H4 (cell line): ENCODE measurements at places on chromosomes 16 and 17. TPM values are rescaled to one million over a fixed set of nuclear protein-coding genes. Genes with fewer than 3 reads are reported as not detected.
A peak's percentile ranks its signal among the peaks of the same experiment; 100 is the strongest.

- no peak for DNase-seq
Measured at GRCh38 chr17:3903881-3904290, 11.0 kb upstream of the CAMKK1 start.

Gene OR2C1
- not detected in 2 replicates for total RNA-seq

- DNase-seq: peak; percentile 54
Measured at GRCh38 chr16:55035956-55036355, 105.3 kb downstream of the IRX5 start.

- no peak for DNase-seq
Measured at GRCh38 chr16:53756275-53756996, 52.5 kb downstream of the FTO start.

- no peak for DNase-seq
Measured at GRCh38 chr17:66557200-66557599, 254.8 kb downstream of the PRKCA start.

GRCh38 chr17:10879190-10879836, 41.4 kb upstream of the PIRT start:
- DNase-seq: no peak

DNA sequence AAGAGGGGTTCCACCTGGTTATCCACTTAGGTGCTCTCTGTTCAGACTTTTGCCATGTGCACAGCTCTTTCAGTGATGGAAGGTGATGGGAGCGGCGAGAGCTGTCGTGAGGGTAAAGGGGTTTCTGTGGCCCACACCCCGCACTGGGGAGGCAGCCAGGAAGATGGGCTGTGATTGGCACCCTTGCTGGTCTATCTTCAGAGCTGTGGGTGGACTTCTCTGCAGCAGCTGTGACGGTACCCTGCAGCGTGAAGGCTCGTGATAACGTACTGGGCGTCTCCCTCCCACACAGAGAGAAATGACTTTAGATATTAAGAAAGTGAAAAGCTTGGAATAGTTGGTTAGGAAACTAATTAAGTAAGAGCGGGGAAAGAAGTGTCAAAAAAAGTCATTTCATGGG, 45.8 kb downstream of the MPRIP start:
- DNase-seq: no peak

DNA sequence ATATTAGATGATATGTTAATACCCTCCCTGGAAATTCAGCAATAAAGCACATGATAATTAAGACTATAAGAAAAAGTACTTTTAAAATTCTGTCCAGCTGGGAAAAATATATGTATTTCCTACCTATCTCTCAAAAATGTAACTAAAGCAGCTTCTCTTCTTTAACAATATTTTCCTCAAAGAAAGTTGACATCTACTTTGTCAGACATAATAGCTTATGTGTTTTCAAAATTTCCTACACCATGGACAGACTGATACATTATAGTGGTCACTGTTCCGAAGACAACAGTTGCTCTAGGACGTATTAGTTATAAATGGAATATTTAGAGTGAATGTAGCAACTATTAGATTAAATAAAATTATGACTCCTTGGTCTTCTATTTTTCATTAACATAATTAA, 131.4 kb upstream of the NACA2 start:
- no peak for DNase-seq

DNA sequence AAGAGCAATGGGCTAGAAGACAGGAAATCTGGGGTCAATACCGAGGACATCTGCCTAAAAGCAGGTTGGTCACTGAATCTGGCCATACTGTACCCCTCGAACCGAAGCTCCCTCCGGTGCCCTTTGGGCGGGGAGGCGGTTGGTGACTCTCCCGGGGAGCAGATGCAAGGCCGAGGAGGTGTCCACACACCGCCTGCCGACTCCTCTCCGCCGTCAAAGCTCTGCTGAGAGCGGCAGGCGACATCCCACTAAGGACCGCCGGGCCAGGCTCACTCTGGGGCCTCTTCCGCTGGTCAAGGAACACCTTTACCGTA, 458 bp downstream of the ZNF200 start:
- DNase-seq: no peak

- no peak for DNase-seq
Measured at GRCh38 chr16:57997176-57997527, 3.3 kb downstream of the ZNF319 start.

GRCh38 chr16:57848181-57848580, 45.9 kb upstream of the KIFC3 start:
- no peak for DNase-seq

Gene GPRC5B
- 0.76 and 1.8 TPM in 2 replicates for total RNA-seq

Gene TRPV3
- not detected in 2 replicates for total RNA-seq

- peak; percentile 92 for DNase-seq
Measured at GRCh38 chr17:14672830-14673229, 371.9 kb downstream of the HS3ST3B1 start.

DNA sequence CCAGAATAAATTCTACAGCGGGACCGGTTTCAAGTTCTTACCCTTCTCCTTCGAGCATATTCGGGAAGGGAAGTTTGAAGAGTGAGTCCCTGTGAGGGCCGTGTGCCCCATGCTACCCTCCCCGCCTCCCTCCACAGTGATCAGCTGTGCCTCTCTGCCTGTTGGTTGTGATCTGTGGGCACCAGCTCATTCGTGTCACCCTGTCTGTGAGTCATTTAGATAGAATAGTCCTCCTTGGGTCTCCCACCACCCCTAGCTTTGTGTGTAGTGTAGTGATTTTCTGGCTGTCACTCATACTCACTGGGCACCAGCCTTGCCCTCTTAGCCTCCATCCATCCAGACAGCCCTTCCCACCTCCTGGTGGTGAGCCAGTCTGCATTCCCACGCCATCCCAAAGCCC, 15.0 kb upstream of the NAGLU start:
- no peak for DNase-seq

DNA sequence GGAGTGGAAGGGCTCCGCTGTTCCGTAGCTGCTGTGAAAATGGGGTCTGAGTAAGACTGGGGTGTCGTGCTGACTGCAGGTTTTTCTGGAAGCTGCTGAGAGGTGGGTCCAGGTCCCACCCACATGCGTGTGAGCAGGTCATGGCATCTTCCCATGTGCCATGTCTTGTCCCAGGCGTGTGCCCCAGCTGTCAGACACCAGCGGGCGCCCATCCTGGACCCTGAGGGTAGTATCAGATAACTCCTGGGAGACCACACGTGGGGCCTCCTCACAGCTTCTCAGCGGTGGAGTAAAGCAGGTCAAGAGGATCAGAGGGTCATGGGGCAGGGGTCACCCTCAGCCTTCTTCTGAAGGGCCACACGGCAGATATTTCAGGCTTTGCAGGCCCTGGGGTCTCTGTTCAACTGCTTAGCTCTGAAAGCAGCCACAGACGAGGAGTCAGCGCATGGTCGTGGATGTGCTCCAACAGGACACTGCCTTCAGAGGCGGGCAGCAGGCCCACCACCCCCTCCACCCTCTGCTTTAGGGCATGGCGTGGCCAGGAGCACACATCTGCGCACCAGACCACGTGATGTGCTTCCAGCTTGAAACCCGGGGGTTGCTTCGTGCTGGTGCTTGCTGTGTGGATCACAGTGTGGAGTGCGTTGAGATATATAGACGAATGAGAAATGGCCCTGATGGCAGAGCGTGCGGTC, 68.7 kb downstream of the BANP start:
- DNase-seq: no peak

DNA sequence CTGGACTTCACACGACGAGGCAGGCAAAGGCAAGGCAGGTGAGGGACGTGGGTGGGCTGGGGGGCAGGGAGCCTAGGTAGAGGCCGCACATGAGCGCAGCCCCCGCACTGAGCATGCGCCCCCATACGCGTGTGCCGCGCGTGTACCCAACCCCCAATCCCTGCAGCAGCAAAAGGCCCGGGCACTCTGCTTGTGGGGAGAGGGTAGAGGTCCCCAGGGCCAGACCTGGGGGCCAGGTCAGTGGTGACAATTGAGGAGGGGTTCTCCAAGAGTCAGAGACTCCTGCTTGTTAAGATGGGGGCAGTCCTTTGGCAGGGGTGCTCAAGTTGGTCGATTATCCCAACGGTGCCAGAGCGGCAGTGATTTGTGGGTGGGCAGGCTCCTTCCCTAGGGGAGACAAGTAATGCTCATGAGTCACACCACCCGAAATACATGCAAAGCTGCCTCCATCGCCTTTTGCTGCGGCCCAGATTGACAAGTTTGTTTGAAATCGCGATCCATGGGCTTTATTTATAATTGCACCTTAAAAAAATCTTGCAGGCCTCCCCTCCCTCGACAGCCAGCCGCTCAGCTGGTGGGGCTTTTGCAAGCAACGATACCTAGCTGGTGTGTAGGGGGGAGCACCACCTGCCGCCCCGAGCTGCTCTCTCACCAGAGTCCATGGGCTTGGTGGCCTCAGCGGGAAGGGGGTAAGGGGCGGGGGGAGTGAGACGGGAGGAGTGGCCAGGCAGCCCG, 1.1 kb upstream of the GIT1 start:
- no peak for DNase-seq

Gene CDH11
- 55.2 and 56.6 TPM in 2 replicates for total RNA-seq

Gene HSPB9
- not detected in 2 replicates for total RNA-seq

Gene SLC52A1
- not detected in 2 replicates for total RNA-seq

DNA sequence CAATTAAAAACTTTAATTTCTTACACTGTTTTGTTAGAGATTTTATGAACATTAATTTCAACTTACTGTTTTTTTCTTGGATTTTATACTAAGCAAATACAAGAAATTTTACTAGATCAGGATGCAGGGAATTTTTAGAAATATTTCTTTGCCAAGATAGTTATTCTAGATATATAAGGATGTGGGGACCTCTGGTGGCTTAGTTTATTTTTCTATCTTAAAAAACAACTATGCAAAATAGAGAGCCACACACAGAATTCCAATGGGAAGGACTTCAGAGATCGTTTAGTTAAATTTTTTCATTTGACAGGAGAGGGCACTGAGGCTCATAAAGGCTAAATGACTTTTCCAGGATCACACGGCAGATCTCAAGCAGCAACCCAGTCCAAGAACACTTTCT, 23.0 kb upstream of the CAPNS2 start:
- peak; percentile 4 for DNase-seq

Gene DNAAF8
- total RNA-seq: 0.62 and 6.4 TPM in 2 replicates

Gene HBA2
- 3.3 TPM in 1 of 2 replicates, not detected in the other for total RNA-seq

- no peak for DNase-seq
Measured at GRCh38 chr16:80894091-80894490, 89.7 kb upstream of the CDYL2 start.

- DNase-seq: no peak
Measured at GRCh38 chr16:24617502-24617901, 78.1 kb downstream of the RBBP6 start.

Gene NXN
- total RNA-seq: 47.1 and 51.8 TPM in 2 replicates

DNA sequence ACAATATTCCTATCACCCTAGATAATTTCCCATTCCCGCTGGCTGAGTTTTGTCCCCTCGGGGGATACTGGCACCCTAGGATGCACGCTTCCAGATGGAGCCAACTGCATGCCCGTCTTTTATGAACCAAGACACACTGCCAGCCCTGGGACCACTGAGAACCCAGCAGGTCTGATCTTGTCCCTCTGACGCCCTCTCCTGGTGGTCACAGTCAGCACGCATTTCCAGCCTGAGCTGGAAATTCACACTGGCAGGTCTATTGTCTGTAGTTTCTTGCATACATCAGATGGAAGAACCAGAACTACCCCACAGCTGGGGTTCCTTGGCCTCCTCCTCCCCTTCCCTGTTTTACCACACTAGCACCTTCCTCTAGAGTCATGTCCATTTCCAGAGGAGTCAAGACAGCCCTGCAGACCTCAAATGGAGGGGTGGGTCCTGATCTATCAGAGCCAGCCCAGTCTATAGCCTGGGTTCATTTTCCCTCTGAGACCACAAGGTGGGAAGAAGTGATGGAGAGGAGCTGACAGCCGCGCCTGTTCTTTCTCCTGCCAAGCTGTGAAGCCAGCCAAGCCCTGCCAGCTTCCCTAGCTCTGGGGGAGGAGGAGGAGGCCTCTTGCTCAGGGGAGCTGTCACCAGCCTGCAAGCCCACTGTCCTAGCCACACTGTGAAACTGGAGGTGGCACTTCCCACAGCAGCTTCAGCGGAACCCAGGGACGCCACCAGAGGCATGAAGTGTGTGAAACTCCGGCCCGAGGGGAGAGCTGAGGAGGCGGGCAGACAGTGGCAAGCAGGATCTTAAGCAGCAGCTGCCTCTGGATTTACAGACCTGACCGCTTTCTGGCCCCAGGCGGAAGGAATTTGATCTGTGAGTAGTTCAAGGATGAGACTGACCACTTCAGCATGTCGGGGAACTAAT, 29.3 kb downstream of the MXRA7 start:
- peak; percentile 57 for DNase-seq

Gene DPEP1
- not detected in 2 replicates for total RNA-seq

Gene SNAI3
- 0.27 and 0.62 TPM in 2 replicates for total RNA-seq

Gene BICDL2
- 0.25 TPM in 1 of 2 replicates, not detected in the other for total RNA-seq

Gene ZNF689
- 9.6 TPM in 2 replicates for total RNA-seq

GRCh38 chr17:8187517-8188262, 2.3 kb downstream of the BORCS6 start:
- peak; percentile 97 for DNase-seq

DNA sequence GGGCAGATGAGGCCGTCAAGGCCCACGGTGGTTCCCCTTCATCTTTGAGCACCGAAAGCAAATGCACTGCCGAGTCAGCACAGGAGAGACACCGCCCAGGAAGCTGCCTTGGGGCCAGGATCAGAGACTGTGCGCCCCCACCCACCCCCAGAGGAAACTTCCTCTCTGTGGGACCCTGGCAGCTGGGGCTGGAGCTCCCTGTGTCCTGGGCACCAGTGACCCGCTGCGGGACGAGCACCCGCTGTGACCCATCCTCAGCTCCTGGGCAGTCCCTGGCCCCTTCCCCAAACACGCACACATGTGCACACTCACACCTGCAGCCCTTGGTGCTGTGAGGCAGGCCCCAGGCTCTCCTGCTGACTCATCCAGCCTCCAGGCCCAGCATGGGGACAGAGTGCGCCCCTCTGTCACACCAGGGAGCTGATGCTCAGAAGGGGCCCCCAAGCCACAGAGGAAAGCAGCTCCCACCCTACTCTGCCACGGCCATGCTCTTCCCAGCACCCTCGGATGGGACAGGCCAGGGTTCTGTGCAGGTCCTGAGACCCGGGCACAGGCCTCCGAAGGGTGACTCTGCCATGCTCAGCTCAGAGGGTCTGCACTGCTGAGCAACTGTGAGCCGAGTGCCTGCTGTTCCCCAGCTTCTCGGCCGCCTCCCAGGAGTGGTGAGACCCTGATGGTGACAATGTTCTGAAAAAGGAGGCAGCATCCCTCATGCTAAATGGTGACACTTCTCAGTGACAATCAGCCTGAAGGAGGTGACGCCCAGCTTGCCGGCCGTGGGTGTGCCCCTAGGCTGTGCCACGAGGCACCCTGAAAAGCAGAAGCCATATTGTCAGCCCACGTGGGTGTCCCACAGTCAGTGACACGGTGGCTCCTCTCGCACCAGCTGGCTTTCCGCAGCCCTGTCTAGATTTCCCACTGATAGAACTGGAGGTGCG, 3.6 kb downstream of the PIEZO1 start:
- no peak for DNase-seq

- no peak for DNase-seq
Measured at GRCh38 chr17:2346475-2346874, 9.2 kb downstream of the SGSM2 start.

GRCh38 chr16:58107709-58108108, 21.5 kb downstream of the CFAP20 start:
- DNase-seq: no peak

Gene KCNJ12
- 0.14 and 0.27 TPM in 2 replicates for total RNA-seq

GRCh38 chr17:67520916-67521774, 144.1 kb downstream of the PITPNC1 start:
- no peak for DNase-seq
